ENCODE measurements at places on chromosomes 3 and 15.

DNA sequence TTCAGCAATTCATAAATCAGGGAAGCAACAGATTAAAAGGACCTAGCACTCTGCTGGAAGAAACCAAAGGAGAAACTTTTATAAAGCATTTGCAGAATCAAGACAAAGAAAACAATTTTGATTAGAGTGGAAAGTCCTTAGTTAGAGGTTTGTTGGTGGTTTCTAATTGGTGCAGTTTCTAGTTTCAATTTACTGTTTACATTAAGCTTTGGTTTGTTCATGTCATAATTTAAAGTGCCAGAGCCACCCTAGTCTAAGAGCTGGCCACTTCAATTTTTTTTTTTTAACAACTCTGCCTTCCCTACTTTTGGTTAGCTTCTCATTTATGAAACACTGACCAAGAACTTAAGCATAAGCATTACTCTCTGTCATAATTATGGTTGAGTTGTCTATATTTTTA, 1428.2 kb upstream of the GBE1 start:
- no peak for DNase-seq

GRCh38 chr15:83688201-83688600, 34.3 kb downstream of the ADAMTSL3 start:
- no peak for DNase-seq

- no peak for DNase-seq
Observed at GRCh38 chr15:38252481-38253350, at the start of gene SPRED1. Gene SPRED1, plus strand, starts transcription at chr15:38252836. Its CDS starts 350 bp downstream, at chr15:38253186.

- no peak for DNase-seq
Observed at GRCh38 chr3:149942409-149942808, 28.3 kb downstream of the PFN2 start.

DNA sequence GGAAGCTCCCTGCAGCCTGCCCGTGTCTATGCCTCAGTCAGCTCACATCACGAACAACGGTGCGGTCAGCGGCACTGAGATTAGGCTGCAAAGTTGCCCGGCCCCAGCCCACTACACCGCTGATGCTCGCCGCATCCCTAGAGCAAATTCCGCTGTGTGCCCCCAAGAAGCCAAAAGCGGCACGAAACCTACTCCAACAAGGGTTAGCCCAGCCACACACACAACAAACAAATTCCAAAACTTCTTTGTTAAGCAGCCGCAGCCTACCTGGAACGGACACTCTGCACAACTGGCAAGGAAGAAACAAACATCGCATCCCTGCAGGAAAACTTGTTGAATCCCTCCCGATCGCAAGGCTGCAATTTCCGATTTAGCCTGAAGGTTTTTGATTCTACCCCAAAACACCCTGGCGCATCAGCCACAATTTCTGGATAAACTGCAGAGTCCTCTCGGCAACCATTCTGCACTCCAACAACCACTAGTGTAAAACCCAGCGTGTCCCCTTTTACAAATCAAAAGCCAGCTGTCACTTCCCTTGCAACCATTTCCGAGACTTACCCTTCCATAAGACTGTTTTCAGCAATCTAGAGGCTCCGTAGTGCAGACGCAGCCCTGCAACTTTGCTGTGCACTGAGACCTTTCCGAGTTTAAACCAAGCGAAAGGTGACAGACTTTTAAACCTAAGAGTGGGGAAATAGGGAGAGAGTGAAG, 449 bp downstream of the ROBO1 start:
- no peak for DNase-seq

DNA sequence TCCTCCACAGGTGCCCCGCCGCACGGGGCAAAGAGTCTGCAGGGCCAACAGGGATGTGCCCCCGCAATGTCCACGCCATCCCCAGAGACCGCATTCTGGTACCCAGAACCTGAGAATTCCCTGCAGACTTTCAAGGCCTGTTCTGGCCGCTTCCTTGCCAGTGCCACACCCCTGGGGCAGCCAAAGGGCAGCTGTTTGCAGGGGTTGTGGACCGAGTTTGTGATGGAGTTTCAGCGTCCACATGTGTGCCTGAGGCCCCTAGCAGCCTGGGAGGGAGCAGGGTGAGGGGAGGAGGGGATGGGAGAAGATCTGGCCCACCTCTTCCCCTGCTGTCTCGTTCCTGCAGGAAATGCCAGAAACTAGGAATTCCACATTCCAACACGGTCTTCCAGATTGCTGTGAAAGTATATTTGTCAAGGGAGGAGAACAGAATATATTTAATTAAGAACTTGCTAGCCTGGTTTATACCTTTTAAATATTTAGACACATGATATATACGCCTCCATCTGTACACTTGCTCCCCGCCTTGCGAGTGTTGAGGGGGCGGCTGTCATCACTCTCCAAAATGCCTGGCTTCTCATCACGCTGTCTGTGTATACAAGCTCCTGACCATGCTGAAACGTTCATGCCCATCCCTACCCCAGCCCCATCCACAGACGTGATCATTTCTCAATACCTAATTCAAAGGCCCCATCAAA, 31.1 kb upstream of the RASA2 start:
- DNase-seq, result no peak

DNA sequence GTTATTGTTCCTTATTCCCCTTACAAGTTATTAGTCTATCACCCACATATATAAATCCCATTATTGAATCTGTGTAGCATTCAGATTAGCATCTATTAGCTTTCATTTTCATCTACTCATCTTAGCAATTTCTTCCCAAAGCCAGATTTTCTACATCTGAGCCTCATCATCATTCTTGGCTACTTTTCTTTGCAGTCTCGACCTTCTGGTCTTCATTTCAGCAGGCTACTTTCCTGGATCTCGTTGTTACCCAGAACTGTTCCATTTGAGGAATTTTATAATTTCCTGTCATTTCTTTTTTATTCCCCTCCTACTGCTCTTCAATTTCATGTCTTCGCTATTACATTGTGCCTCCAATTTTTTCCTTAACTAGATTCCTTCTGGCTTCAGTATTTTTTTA, 51.8 kb downstream of the SPRED1 start:
- no peak for DNase-seq

- DNase-seq, result no peak
Observed at GRCh38 chr15:99365242-99365641, 114.0 kb downstream of the LRRC28 start.

GRCh38 chr3:111864821-111865656, 6.0 kb downstream of the PHLDB2 start:
- no peak for DNase-seq

DNA sequence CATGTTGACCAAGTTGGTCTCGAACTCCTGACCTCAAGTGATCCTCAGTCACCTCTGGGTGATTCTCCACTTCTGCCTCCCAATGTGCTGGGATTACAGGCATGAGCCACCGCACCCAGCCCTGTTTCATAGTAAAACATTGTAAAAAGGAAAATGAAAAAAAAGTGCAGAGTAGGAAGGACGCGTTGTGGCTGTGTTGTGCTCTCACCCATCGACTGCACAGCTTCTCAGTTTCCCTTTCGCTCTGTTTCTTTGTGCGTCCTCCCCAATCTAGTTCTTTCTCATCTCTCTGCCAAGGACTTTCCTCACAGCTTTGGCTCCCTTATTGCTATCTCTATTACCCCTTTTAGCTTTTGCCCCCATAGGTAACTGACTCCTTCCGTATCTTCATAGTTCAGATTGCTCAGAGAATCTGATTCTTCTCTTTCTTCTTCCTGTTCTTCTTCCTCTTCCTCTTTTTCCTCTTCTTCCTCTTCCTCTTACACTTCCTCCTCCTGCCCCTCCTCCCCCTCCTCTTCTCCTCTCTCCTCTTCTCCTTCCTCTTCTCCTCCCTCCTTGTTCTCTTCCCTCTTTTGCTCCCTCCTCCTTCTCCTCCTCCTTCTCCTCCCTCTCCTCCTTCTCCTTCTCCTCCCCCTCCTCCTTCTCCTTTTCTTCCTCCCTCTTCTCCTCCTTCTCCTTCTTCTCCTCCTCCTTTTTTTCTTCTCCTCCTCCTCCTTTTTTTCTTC, 81.1 kb upstream of the VGLL4 start:
- no peak for DNase-seq

DNA sequence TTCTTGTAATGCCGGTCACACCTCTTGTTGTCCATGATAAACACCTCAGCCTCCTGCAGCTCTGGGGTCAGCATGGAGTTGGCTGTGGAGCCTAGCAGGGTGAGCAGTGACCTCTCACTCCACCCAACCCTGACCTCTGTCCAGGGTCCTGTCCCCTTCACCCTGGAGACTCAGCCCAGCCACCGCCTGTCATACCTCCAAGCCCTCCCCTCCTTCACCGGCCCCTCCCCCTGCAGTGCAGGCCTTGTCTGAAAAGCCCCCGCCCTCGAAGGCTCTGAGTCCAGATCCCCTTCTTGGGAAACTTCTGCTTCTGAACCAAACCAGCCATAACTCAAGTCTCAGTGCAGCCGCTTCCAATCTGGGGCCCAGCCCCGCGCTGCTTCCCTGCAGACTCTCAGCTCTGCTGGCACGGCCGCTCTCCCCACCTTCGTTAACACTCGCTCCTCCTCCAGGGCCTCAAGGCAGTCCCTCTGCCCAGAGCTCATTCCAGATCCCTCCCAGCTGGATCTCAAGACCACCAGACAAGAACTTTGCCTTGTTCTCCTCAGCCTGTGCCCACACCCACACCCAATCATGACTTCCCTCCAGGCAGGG, 25.4 kb upstream of the PRSS50 start:
- DNase-seq, result no peak

GRCh38 chr3:110738531-110738930, 333.1 kb upstream of the NECTIN3 start:
- no peak for DNase-seq
